ENCODE measurements at places on chromosomes 2 and 18.

GRCh38 chr2:3288470-3289170, 89.0 kb downstream of the EIPR1 start:
- no peak for DNase-seq

GRCh38 chr2:142165790-142166189, 35.0 kb upstream of the LRP1B start:
- DNase-seq = no peak

DNA sequence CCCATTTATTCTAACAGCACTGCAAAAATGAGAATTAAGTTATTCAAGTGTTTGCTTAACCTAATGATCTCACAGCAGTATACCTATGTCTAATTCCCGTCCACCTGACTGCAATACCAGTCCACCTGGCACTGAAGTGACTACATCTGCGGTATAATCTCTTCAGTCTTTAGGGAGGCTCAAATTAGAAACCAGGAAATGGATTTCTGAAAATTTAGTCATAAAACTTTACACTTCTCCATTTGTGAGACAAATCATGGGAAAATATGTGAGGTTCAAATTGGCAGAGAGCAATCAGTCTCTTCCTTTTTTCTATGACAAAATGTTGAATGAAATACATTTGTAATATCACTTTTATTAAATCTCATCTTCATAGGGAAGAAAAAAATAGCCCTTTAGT, 33.0 kb downstream of the FTCDNL1 start:
- no peak for DNase-seq

DNA sequence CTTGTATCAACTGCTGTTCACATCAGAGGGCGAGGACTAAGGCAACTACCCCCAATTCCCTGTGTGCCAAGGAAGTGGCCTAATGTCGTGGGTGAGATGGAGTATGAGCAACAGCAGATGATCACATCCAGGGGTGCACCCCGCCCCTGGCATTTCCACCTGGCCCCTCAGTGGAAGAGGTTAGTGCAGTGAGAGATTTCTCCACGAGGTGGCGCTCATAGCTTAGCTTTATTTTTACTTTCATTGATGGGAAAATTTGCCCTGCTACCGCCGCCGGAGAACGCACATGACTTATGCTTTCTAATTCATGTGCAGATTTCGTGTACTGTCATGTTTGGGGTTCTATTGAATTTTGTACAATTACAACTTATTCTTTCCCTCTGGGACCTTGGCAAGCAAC, 470.6 kb upstream of the MEX3C start:
- no peak for DNase-seq

DNA sequence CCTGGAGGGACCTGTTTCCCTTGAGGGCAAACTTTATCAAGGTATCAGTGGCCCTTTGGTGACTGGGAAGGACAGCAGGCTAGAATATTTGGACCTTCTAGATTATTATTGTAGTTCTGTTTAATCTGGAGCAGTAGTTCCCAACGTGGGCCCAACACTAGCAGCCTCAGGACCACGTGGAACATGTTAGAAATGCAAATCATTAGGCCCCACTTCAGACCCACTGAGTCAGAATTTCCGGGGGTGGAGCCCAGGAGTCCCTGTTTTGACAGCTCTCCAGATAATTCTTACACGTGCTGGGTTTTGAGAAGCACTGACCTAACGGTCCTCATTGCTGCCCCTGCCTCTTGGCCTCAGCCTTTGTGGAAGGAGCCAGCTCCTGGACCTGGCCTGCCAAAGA, 25.5 kb upstream of the DYNC2LI1 start:
- DNase-seq = no peak

GRCh38 chr2:45275806-45276205, 266.6 kb upstream of the SIX2 start:
- DNase-seq = no peak

All from stimulated activated CD4-positive, alpha-beta T cell treated with anti-CD3 and anti-CD28 coated beads, Interleukin-1b, Interleukin-23, amount 100 ng/mL, for 1 hour (primary cell).